GM19239 (cell line): ENCODE measurements at places on chromosomes 3 and 15.

DNA sequence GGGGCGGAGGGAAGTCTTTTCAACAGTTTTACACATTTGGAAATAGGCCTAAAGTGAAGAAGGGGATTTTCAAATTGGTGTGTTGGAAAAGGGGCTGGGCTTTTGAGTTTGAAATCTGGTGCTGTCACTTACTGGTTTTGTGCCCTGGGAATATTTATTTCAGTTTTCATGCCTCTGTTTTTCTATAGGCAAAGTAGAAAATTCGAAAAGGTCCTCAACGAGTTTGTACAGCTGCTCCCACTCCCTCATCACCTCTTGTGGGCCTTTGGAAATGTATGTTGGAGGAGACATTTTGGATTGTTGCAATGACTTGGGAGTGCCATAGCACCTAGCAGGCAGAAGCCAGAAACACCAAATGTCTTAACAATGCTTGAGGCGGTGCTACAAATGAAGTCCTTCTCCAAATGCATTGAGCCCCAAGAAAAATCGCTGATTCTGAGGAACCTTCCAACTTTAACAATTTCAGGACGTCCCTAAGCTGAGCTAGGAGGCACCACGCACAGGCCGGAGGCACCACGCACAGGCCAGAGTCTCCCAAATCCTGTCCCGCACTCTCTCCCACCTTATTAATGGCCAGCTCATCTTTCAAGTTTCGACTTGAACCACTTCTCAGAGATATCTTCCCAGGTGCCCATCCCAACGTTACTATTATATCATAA is 639 bp upstream of the POLR2M start:
- DNase-seq = no peak

GRCh38 chr3:195150181-195151118 is 120.5 kb downstream of the XXYLT1 start:
- DNase-seq = no peak

DNA sequence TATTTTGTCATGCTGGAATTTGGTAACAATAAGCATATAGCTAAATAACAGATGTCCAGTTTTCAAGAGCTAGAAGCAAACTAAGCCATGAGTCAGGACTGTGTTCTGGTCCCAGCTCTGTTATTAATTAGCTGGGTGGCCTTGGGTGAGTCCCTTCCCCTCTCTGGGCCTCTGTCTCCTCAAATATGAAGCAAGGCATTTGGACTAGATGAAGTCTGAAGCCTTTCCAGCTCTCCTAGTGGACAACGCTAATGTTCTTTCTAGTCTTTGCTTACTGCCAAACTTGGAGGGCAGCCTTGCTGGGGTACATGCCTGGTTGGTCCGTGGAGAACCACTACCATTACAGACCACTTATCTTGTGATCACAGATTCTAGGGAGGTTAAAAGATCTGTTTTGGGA is 127.6 kb downstream of the DUT start:
- DNase-seq = no peak

DNA sequence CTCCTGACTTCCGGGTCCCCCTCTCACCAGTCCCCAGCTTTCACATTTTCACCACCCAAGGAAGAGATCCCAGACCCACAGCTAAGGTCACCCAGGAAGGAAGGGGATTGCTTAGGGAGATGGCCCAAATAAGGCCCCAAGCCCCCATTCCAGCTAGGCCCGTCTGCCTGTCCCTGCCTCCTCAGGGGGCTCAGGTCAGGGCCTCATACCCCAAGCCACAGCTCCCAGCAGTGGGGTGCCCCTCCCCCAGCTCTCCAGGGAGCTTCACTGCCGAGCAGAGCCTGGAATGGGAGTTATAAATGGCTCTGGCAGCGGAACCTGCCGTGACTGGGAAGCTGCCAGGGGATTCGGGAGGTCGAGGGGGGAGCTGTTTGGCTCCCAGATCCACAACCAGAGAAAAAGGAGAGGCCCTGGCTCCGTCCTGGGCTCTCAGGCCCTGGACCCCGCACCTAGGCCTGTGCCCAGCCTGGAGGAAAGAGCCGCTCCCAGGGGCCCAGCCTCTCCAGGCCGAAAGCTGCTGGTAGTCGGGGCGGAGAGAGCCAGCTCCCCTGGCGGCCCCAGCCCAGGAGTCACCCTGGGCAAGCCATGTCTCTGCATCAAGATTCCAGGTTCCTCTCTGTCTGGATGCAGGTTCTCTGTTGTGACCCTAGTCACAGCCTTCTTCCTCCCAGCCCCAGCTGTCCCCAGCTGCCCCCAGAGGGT is 550 bp downstream of the CCDC9B start:
- DNase-seq = no peak

GRCh38 chr15:40246496-40247280 is 7.8 kb downstream of the PAK6 start:
- DNase-seq = no peak

DNA sequence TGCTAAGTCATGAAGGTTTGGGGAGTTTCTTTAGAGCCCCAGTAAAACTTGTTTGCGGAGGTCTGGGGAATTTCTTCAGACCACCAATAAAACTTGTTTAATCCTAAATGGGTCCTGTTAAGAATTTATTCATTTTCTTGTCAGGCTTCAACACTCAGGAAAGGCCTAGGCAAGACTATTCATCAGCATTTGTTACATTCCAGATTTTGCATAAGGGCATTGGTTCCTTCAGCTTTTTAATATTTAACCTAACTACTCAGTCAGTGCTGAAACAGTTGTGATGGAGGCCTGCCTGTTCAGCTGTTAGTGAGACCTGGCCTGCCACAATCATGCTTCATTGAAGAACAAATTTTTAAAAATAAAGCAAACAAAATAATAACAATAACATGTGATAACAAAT is 954.2 kb upstream of the SEMA6D start:
- no peak for DNase-seq
